Kidney tubule cell (primary cell): ENCODE measurements at places on chromosomes 3 and 15.

GRCh38 chr3:156892701-156893100 lies 66.5 kb downstream of the LEKR1 start:
- peak; percentile 75 for DNase-seq

DNA sequence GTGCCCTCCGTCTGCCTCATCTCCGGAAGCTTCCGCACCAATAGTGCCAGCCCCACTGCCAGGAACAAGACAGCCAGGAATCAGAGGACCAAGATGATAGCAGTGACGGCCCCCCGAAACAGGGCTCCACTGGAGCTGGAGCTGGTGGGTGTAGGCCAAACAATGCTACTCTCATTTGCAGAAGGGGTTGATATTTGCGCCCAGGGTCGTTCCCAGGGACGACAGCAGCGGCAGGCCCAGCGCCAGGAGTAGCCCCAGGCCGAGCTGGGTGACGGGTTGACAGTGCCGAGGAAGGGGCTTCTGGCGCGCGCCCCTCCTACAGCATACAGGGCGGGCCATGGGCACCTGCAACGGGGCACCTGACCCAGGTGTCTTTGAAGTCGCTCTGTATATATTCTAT lies 301.4 kb downstream of the CNTN6 start:
- no peak for DNase-seq

DNA sequence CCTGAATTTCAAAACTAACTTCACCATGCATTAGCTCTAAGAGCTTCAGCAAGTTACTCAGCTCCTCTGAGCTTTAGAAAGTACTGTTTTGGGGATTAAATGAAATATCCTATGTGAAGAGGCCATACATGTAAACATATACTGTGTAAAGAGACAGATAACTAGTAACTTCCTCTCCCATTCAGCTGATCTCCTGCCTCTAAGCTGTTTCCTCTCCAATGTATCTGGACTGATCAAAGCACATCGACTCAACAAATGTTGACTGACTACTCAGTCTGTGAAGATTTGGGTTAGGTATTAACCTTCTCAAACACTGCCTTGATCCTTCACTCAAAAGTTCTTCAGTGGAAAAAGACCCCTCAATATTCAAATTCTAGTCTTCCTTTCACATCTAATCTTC lies 82.0 kb downstream of the BOC start:
- no peak for DNase-seq

- peak; percentile 54 for DNase-seq
Measured at GRCh38 chr15:52021892-52022540, 3.0 kb downstream of the MAPK6 start.

- DNase-seq, result peak; percentile 74
Measured at GRCh38 chr3:40258555-40258954, 51.0 kb upstream of the EIF1B start.

DNA sequence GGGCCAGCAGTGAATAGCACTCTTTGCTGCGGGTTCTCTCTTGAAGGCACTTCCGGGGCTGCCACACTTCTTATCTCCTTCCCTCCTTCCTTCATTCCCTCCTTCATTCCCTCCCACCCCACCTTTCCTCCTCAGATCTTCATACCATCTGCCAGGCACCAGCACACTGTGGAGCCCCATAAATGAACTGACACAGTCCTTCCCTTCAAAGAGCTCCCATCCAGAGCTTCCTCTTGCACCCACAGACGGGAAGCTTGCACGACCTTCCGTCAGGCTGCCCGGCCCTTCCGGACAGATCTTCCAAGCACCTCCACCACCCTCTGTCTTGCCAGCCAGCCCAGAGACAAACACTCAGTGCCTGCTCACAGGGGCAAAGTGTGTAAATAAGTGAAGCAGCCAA lies 65.4 kb upstream of the HERC1 start:
- no peak for DNase-seq

GRCh38 chr15:85005319-85005718 lies 23.7 kb downstream of the PDE8A start:
- DNase-seq, result no peak

DNA sequence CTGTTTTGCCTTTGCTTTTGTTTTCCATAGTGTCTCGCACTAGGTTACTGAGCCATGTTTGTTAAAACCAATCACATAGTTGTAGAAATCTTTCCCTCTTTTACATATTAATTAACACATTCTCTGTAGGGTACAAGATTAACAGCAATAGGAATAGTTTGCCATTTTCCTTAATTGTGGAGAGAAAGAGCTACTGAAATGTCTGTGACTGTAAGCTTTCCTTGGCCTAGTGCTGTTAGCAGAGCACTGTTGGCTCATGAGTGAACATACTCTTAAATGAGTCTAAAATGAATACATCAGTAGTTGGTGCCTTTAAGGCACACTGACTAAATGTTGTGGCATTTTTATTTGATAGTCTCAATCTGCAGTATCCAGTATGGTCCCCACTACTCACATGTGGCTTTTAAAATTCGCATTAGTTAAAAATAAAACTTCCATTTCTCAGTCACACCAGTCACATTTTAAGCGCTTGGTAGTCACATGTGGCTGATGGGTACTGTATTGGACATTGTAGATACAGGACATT lies 28.2 kb downstream of the CHD2 start:
- no peak for DNase-seq

DNA sequence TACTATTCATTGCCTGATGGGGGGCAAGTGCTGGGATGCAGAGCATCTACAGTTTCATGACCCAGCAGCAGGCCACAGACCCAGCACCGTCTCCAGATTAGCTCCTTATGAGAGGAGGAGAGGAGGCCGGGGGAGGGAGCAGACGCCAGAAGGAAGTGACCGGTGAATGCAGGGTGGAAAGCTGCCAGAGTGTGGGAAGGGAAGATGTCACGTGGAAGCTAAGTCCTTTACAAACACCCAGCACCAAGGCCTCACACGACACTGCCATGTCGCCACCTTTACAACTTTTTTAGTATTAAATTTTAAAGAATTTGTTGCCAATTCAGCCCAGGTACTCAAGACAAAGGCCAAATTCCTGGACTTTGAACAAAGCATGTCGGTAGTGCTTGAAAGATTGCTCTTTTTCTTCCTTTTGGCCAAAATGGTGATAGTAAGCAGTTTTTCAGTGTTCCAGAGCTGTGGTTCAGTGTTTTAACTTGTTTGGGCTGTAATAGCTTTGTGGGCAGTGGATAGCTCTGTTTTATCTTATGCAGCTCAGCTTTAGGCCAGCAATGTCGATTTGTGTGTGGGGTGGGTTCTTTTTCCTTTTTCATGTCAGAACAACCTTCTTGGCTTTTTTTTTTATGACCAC lies 58.2 kb downstream of the ZBTB38 start:
- peak; percentile 69 for DNase-seq

GRCh38 chr15:75232826-75233503 lies 25.2 kb upstream of the GOLGA6C start:
- DNase-seq, result no peak

DNA sequence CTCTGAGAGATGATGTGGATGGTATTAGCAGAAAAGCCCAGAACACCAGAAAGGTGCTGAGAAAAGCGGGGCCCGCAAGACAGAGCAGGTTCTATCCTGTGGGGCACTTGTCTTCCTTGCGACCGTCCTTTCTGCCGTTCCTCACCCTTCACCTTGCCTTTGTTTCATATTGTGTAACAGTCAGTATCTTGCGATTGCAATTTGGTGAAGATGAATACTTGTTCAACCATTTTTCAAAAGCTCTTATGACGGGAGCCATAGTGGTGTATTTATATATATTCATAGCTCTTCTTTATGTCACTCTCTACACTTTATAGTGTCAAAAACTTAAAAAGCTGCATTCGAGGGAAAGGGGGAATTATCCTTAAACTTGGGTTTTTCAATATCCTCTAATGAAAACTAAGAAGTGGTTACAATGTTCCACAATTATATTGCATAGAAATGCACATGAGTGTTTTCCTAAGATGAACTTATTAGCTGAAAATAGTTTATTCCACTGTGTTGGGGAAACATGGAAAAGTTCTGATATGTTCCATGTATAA lies 797 bp downstream of the MAP3K13 start:
- no peak for DNase-seq

DNA sequence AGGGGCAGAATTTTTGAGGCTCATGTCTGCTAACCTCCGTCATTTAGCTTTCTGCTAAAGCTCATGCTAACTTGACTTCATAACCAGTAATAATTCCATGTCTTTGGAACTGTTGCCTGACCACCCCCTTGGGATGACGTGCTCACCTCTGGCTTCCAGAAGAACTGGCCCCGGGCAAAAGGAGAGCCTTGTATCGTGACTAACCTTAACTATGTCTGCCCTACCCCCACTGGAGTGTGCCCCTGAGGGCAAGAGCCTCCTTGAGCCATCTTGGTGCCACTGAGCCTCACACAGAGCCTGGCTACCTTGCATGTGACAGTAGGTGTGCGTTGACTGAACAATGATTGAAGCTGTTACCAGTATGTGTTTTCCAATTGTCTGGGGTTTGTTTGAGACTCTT lies 4.7 kb downstream of the LRRK1 start:
- no peak for DNase-seq

DNA sequence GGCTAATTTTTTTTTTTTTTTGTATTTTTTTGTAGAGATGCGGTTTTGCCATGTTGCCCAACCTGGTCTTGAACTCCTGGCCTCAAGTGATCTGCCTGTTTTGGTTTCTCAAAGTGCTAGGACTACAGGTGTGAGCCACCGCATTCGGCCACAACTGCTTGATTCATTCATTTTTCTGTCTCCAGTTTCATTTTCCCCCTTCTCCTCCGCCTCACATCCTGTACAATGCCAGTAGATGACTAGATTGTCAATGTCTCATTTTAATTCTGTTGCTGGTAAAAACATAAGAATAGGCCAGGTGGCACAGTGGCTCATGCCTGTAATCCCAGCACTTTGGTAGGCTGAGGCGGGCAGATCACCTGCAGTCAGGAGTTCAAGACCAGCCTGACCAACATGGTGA lies 12.0 kb upstream of the ZNF592 start:
- no peak for DNase-seq

- DNase-seq, result no peak
Measured at GRCh38 chr3:66464512-66464894, 36.3 kb downstream of the LRIG1 start.

DNA sequence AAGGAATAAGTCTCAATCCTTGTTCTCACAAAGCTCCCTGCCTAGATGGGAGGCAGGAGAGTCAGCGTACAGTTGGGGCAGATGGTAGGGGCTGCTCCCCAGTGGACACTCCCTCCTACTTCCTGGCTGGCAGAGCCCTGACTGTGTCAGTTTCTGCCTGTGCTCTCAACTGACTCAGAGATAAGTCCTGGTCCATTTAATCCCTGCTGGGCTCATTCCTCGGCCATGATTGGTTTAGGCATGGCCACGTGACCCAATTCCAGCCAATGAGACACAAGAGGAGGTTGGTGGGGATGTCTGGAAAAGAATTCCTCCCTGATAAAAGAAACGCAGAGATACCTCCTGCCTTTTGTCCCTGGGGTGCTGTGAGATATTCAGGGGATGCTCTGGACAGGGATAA lies 118.1 kb upstream of the SLC6A11 start:
- DNase-seq, result peak; percentile 3

DNA sequence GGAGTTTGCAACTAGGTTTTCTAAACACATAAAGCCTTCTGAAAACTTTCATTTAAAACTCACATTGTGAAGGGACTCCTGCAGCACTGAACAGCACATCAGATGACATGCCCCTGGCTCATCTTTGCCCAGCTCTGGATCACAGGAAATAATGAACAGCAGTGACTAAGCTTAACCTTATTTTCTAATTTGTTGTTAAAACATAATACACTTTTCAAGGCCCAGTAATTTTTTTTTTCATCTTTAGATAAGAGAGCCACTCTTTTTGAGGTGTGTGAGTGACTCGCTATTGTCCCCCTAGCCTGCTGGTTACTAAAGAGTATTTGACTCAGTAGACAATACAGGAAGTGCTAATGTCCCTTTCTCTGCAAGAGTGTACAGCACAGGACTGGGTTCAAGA lies 204.0 kb downstream of the OSBPL10 start:
- peak; percentile 55 for DNase-seq

DNA sequence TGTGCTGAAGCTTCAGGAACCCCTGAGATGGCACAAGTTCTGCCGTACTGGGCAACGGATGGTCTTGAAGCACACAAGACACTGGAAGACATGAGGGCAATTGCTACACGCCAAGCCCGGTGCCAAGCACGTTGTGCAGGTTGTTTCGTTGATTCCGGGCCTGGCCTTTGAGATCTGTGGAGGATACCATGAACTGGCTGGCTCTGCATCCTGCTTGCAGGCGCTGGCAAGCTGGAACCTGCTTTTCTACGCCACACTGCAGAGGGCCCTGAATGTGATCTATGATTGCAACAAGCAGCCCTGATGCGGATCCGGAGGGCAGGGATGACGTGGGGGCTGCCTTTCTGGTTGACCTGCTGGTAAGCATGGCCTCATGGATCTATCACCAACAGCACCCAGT lies 262.5 kb upstream of the ATP10A start:
- no peak for DNase-seq

DNA sequence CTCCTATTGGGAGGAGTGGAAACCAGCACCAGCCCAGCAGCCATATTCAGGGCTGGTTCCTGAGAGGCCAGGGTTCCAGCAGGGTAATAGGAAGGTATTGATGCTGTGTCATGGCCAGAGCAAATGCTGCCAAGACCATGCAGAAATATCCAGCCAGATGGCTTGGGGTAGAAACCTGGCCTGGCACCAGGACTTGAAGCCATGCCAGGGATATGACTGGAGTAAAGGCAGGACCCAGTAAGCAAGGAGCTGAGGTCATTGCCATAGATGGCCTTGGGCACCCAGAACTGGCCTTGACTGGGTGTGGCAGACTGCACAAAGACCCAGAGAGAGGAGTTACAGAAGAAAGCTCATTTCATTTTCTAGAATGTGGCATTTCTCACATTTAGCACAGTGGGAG lies 257.6 kb upstream of the GOLGA6L4 start:
- no peak for DNase-seq

- no peak for DNase-seq
Measured at GRCh38 chr3:31503456-31503855, 29.3 kb upstream of the STT3B start.

- DNase-seq, result no peak
Measured at GRCh38 chr3:63922491-63923199, 10.5 kb upstream of the SCAANT1 start.

- peak; percentile 31 for DNase-seq
Measured at GRCh38 chr15:48683991-48684765, 38.7 kb upstream of the FBN1 start.

GRCh38 chr3:10299175-10299574 lies 6.4 kb upstream of the GHRL start:
- no peak for DNase-seq

- no peak for DNase-seq
Measured at GRCh38 chr3:134615743-134616142, 35.1 kb downstream of the KY start.

DNA sequence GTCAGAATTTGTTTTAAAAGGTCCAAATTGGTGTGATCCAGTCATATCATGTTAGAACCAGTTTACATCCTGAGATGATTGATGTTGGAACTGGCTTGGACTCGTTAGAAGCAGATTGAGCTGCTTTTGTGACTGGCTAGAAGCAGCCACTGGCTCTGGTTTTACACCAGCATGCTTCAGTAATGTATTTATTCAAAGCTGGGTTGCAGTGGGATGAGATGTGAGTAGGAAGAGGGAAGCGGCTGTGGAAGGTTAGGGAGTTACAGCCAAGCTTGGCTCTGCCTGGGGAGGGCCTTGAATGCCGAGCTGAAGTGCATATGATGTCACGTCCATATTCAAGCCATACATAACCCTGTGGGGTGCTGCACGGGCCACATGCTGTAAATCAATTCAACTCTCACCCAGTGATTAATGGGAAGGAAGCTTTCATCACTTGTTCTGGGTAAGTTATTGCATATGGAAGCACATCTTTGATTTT lies 104.0 kb upstream of the SMAD3 start:
- DNase-seq, result no peak

- no peak for DNase-seq
Measured at GRCh38 chr3:64648927-64649906, 38.6 kb downstream of the ADAMTS9 start.
